ENCODE measurements at places on chromosomes 11 and 22.
A peak's percentile ranks its signal among the peaks of the same experiment; 100 is the strongest.

- peak; percentile 11 for DNase-seq
These were observed 1348.2 kb upstream of the RAG2 start for GRCh38 chr11:37946155-37946766.

DNA sequence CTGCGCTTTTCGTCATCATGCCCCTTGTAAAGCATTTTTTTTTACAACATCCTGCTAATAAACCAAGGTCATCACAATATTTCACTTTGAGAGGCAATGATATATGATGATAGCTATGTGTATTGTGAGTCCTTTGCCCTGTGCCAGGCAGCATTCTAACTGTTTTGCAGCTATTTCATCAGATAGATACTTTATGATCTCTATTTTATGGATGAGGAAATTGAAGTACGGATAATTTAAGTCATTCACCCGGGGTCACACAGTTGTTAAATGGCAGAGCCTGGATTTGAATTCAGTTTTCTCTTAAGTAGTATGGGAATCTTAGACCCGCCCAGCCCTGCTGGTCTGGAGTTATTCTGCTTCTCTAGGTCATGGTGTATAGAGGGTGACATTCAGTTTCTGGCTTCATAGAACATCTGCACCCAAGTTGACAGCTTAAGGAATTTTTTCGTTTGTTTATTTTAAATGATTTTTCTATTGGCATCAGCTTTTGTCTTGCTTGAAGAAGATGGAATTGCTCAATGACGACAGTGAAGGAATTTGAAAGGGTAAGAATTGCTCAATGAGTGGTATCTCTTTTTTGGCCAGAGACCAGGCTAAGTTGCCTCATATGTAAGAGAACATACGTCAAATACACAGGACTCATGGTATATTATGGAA, 926 bp downstream of the PRR5L start:
- DNase-seq: no peak

DNA sequence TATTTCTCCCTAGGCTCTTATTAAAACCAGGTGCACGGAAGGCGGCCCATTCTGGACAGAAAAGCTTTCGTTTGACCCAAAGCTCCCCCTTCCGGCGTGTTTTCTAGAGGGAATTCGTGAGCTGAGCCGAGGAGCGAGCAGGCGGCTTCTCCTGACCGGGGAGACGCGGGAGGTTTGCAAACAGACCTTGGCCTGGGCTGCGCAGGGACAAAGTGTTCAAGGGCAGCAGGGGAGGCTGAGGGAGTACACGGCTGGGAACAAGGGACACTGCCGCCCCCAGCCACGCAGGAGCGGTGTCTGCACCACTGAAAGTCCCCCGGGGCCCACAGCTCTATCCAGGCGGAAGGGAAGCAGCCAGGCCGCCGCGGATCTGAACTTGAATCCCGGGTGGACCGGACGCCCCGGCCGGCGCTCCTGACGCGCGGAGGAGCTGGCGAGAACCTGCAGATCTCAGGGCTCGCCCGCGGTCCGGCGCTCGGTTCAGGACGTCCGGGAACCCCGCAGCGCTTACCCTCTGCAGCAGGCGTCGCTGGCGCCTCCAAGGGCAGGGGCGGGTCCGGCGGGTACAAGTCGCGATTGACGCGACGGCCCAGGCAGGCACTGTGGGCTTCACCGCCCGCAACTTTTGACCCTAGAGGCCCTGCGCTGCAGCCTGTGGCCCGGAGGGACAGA, 101.9 kb downstream of the WT1 start:
- DNase-seq: peak; percentile 83

- DNase-seq: no peak
These were observed 199.7 kb downstream of the NELL1 start for GRCh38 chr11:20869123-20869522.

DNA sequence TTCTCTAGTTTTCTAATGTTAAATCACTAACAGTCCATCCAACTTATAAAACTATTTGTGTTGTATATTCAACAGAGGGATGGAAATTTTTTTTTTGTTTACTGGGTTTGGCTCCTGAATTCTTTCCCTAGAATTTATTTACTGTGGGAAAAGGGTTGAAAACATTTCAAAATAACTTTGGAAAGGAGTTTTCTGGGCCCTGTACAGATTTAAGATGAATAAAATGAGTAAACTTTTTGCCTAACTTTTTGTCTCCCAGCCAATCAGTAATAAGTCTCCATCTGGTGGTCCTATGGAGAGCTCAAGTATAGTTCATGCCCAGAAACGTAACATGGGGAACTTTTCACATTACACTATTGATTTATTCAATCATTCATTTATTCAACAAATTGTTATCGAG, 16.7 kb upstream of the PRSS23 start:
- no peak for DNase-seq

Measured in right kidney (tissue), 9 donors.